ENCODE measurements at places on chromosomes 5 and 9.
A peak's percentile ranks its signal among the peaks of the same experiment; 100 is the strongest.

DNA sequence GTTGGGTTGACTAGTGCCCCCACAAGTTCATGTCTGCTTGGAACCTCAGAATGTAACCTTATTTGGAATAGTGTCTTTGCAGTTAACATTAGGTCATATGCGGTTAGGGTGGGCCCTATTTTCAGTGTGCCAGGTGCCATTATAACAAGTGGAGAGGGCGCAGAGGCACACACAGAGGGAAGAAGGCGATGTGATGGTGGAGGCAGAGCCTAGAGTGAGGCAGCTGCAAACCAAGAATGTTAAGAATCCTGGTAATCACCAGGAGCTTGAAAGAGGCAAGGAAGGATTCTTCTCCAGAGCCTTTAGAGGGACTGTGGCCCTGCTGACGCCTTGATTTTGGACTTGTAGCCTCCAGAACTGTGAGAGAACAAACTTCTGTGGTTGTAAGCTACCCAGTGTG lies 10.9 kb downstream of the GPR107 start:
- no peak for DNase-seq

DNA sequence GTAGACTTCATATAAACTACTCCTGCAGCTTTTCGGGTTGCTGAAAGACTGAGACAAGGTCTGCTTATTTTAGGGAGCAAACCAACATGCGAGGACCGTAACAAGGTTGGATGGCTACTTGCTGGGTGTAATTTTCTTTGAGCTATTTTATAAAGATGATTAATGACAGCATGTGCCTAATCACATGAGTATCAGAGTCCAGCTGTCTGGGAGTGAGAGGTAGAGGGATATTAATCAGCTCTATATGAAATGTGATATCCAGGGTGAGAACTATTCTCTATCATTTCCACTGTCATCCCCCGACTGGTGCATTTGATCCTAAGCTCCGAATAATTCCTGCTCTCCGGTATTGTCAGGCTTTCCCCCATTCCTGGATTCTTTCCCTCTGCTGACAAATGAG lies 193.8 kb upstream of the HMHB1 start:
- no peak for DNase-seq

DNA sequence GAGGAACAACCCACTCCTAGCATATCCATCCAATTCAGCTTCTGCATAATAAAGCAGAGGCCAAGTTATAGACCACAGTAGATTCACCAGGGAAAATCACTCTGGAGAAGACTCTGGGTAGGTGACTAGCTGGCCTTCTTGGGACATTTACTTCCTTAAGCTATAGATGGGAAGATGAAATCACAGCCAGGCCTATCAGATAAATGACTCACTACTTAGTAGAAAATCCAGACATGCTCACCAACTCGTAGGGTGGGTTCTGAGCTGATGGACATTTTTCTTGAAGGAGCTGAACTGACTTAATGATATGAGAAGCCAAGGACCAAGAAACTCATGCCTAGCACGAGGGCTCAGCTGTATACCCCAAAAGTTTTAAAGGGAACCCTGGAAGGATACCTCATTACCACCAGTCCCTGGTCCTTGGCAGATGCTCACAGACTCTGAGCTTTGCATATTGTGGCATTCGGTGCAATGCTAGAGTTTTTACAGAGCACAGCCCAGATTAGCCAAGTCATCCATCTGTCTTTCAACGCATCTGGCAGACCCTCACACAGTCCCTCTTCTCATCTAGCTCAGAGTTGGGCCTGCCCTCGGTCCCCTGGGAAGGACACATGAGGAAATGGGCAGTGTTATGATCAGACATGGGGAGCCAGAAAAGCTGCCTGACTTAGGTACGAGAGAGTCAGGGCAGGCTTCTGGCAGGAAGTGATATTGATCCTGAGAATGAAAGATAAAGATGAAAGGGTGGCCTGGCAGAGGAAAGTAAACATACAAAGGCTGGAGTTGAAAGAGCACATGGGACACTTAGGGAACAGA lies 15.0 kb downstream of the ACSL6 start:
- DNase-seq, result no peak

DNA sequence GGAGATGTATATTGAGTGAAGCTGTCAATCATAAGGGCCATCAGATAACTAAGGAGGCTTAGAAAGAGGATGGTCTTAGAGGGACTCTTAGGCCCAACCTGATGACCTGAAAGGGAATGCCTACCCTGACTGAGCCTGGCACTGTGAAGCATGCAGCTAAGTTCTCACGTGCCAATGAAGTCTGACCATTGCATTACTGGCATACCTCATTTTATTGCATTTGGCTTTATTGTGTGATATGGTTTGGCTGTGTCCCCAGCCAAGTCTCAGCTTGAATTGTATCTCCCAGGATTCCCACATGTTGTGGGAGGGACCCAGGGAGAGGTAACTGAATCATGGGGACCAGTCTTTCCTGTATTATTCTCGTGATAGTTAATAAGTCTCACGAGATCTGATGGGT lies 421.6 kb upstream of the SGCD start:
- peak; percentile 41 for DNase-seq

- peak; percentile 68 for DNase-seq
These were observed 66.8 kb downstream of the ARL15 start for GRCh38 chr5:54243483-54244080.

GRCh38 chr9:92807031-92807756 lies 42.6 kb upstream of the BICD2 start:
- no peak for DNase-seq

DNA sequence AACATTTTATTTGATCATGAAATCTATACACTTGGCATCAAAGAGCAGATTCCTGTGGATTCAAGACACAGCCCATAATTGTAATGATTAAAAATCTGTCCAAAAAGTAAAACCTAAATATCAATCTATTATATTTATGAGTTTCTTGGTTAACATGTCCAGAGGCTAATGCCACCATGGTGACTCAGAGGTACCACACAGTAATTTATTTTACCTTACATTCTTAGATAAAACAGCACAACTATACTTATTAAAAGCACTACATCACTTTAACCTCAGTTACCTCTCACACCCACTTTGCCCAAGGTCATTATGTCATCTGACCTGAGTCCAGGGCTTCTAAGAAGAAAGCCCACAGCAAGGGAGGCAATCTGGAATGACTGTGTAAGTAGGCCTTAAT lies 519.2 kb downstream of the RASEF start:
- DNase-seq, result no peak

- no peak for DNase-seq
These were observed 51.6 kb downstream of the MED10 start for GRCh38 chr5:6326776-6327175.
